ENCODE measurements at places on chromosomes 12 and 14. TPM values are rescaled to one million over a fixed set of nuclear protein-coding genes. Genes with fewer than 3 reads are reported as not detected.
A peak's percentile ranks its signal among the peaks of the same experiment; 100 is the strongest.

GRCh38 chr14:74347795-74348100 lies 523 bp upstream of the VRTN start:
- no peak for DNase-seq

DNA sequence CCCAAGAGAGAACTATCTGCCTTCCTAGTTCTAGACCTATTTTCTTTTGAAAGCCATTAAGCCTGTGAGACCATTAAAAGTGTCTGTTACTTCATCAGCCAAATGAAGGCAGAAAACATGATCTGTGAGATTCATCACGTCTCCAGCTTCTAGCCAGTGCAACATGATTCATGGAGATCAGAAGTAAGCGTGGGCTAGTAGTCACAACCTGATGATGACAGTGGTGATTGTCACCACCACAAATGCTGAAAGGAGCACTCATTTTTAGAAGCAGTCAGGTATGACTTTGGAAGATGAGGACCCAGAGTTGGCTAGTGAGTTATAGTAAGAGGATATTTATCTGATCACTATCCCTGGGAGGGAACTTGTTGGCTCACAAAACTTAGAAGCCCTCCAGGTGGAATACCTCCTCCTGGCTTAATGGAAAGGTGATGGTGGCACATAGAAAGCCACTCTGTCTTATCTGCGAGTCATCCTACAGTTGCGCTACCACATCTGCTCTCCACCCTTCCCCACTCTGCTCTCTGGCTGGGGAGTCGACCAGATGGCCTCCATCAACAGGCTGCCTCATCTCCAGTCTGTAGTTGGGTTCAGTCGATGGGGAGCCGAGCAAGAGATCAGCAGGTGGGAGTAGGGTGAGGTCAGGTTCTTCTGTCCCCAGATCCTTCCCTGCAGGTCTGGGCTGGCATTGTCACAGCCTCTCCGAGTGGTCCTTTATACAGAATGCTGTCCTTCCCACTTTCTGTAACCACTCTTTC lies 317.6 kb upstream of the FKBP4 start:
- no peak for DNase-seq

DNA sequence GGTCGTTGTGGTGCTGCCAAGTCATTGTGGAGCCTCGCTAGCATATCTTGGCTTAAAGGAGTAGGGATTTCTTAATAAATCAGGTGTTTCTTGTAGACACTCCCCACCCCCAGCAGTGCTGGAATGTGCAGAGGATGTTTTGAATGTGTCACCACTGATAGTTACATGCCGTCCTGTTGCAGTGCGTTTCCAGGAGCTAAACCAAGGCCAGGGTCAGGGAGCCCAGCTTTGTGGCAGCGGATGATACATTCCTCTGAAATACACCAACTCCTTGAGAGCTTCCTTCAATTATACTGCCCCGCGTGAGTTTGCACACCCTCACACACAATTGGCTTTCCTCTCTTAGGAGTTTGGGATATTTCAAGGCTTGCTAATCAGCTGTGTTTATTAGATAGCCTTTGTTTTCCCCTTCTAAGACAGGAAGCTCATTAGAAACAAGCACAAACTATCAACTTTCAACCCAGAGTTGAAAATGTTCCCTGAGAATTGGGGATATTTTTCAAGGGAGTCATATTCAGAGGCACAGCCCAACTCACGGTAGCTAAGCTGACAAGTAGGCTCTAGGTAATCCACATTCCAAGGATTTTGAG lies 154.9 kb downstream of the C12orf75 start:
- DNase-seq, result no peak

DNA sequence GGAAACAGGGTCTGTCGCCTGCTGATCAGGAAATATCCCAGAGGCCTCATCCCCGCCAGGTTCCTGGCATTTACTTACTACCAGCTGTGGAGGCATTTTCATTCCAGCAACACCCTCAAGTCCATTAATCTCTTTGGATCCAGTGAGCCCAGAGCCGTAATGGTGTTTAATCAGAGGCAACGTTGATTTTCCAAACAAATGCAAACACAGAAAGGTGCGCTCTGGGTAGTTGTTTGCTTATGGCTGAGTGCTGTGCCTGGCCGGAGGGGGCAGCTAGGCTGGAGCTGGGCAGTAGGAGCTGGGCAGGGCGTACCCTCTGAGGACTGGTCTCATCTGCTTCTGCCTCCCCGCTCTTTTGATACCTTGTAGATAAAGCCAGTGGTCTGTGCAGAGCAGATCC lies 110.6 kb downstream of the ADCK1 start:
- DNase-seq, result no peak

DNA sequence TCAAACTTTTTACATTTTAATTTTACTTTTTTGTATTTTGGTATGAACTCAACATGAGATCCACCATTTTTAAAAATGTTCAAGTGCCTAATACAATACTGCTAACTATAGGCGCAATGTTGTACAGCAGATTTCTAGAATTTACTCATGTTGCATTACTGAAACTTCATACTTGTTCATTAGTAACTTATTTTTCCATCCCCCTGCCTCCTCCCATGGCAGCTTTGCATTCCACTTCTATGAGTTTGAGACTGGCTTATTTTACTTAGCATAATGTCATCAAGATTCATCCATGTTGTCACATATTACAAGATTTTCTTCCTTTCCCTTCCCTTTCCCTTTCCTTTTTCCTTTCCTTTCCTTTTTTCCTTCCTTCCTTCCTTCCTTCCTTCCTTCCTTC lies 825.9 kb downstream of the SLC16A7 start:
- no peak for DNase-seq

DNA sequence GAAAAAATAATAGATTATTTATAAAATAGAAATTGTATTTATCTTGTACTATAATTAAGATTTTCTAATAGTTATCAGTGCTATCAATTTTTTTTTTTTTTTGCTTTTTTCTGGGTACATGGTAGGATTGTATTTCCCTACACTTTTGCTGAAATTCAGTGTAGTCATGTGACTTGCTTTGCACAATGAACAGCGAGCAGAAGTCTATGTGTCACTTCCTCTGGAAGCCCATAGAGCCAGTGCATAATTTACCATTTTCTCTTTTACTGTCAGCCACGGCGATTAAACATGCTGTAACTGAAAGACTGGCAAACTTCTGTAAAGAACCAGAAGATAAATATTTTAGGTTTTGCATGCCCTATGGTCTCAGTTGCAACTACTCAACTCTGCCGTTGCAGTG lies 80.8 kb upstream of the PPP1R12A start:
- DNase-seq, result no peak

Gene LRRC43
- 1.1 TPM for total RNA-seq

Gene GLT1D1
- total RNA-seq, result 2.9 TPM

DNA sequence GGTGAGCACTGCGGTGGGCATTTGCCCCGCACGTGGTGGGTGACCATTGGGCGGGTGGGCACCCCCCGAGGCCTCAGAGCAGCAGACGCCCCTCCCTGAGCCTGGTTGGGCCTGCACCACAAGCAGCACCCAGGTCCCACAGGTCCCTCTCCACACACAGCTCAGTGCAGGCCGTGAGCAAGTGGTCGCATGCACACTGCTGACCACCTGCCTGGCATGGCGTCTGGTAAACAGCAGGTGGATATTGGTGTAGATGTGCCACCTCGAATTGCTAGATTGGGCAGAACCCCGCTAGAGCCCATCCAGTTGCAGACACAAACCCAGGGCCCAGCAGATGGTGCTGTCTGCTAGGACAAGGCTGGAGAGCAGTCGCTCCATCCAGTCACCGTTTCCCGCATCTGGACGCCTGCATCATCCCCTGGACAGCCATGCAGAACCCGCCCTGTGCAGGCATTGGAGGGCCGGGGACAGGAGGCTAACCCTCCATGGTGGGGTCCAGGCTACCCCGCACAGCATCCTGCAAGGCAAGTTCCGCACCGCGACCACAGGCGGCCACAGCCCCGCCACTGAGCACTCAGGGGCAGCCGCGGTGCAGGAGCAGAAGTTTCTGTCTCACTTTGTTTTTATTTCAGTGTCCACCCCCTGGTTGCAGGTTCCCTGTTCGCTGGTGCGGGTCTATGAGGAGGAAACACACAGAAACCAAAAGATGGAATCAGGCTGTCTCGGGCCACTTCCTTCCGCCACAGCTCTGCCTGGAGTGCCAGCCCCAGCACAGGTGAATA lies 45.6 kb upstream of the RIMBP2 start:
- DNase-seq, result no peak

GRCh38 chr12:6754411-6754810 lies 1.5 kb upstream of the MLF2 start:
- DNase-seq, result no peak

DNA sequence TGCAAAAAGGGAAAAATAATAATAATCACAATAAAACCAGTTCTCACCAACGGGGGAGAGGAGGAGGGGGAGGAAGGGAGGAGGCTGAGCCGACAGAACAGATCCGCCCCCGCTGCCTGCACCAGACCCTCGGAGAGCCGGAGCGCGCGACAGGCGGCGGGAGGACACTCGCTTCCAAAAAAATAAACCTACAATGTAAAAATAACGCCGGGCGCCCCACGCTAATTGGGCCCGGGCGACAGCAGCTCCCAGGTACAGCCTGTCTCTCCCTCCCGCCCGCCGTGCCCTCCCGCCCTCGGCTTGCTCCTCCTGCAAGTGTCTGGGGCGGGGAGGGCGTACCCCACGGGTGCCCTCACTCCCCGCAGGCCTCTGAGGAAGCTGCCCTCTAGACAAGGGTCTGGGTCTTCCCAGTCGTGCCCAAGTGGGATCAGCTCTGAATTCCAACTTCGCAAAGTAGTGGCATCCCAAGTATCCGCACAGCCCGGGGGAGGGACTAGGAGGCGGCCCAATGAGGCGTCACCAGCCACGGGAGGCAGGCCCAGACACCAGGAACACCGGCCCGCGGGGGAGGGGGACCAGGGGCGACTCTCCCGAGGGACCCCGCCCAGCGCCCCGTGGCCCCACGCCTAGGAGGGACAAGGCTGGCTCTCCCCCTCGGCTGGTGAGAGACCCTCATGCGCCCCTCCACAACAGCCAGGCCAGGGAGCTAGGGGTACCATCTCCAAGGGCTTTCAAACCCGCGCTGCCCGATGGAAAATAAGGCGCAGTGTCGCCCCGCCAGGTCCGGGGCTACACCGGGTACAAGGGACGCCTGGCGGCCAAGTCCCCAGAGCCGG lies 1.0 kb downstream of the NCOR2 start:
- DNase-seq, result peak; percentile 97

Gene HOXC13
- 14.3 TPM for total RNA-seq

DNA sequence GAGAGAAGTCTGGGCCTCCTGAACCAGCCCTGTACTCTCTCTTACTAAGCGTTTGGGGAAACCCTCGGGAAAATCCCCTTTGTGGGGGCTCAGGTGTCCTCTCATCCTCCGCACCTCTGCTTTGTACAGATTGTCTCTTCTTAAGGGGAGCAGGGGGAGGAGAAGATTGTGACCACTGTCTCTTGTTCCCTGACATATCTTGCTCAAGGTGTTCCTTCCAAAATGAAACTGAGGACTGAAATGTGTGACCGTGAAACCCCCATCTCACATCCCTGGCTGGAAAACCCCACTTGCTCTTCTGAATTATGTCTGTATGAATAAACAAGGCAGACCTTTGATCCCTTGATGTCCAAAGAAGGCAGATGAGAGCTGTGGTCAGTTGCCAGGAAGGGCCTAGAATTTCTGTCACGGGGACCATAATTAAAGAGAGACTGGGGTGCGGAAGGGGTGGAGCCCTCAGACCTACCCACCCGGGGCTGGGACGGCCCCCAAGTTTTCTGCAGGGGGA lies 369.8 kb downstream of the AACS start:
- DNase-seq, result no peak

DNA sequence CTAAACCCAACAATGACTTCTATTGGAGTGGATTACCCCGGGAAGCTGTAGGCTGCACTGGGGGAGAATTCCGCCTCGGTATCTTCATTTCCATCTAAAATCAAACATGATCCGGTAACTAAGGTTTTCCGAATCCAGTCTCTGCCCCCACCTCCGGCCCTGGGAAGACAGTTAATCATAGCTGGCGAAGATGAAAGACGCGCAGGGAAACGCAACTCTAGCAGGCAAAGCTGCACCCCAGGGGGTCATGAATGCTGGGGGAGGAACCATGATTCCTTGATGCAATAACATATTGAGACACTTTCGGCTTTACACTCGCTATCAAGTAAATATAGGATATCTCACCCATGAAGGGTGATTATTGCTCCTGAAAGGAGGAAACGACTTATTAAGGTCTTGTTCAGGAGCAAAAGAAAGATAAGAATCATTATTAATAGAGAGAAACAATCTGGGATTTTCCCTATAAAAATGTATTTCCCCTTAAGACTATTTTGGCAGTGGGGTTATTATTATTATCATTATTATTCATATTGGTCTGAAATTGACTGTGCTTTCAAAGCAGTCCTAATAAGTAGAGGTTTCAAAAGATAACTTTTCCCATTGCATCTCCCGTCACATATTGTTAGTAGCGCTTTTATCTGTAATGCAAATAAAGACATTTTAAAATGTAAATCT lies 614.9 kb downstream of the VRK1 start:
- no peak for DNase-seq

DNA sequence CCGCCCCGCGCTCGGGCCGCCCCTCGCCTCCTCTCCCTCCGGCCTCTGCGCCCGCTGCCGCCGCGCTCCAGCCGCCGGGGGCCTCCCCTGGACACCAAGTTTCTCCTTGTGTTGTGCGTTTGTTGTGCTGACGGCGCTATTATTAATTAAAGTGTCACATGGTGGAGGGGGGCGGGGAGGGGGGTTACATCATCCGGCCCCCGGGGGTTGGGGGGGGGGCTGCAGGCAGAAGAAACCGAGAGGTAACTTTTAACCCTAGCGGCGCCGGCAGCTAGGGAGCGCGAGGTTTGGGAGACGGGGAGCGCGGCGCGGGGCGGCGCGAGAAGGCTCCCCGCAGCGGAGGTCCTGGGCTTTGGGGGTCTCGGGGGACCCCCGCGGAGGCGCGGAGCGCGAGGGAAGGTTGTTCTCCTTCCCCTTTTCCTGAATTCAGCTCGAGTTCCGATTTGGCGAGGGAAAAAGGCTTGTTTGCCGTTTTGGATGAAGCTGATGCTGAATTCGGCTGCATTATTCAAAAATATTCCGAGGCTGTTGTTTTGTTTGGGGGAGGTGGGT lies at the start of gene HRK:
Gene HRK (minus strand): TSS at position 117 of the 552 bp plus-strand sequence. CDS start 134 bp downstream, outside the sequence.
- no peak for DNase-seq

Gene MYRFL
- total RNA-seq, result not detected

Gene AEBP2
- total RNA-seq, result 47.7 TPM

Gene NIN
- 34.4 TPM for total RNA-seq

GRCh38 chr12:51895378-51896135 lies 7.7 kb downstream of the ANKRD33 start:
- DNase-seq, result no peak

Gene SLC5A8
- not detected for total RNA-seq

Gene CELA1
- total RNA-seq, result not detected

- DNase-seq, result no peak
These were observed 252.9 kb upstream of the NAV3 start for GRCh38 chr12:77577791-77578190.

Gene AVPR1A
- total RNA-seq, result 9.8 TPM

- peak; percentile 84 for DNase-seq
These were observed 108.5 kb downstream of the ARF6 start for GRCh38 chr14:50001151-50001998.

DNA sequence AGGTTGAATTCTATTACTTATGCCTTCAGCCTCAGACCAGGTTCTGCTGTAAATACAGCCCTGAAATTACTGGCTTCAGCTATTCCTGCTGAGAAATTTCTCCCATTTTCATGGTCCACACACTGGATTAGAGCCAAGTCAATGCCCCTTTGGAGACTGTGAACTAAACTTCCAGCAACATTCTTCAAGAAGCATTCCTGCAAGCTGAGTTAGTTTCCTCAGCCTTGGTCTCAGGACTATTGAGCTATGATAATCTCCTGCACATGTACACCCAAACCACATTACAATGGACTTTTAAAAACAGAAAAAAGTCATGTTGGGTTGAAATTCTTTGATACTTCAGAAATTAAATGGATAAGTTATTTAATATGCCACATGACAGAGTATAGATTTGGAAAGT lies 58.0 kb upstream of the AVPR1A start:
- no peak for DNase-seq
